Activated naive CD4-positive, alpha-beta T cell treated with anti-CD3 and anti-CD28 coated beads, Interleukin-2, amount 10 ng/mL, durations not matched to agents 7 days and 5 days (primary cell): ENCODE measurements at places on chromosomes 5 and 9.

DNA sequence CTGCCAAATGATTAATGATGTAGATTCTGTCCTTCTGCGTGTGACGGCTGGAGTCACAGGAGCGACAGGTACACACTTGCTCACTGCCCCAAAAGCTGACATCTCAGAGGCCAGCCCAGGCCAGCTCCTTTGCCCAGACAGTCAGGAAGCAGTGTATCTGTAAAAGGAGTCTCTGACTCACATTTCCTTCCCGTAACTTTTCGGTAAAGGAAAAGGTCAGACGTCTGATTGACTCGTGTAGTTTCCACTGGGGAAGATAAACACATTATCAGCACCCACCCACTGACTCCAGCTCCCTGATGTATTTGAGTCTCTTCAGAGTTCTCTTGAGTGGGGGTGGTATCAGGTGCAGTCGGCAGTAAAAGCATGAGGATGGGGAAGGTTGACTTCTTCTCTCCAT, 64.4 kb upstream of the WWC1 start:
- H3K4me1 ChIP-seq, result peaks cover 15% of the 10 kb centered on the region
- no peak for DNase-seq
- H3K27ac ChIP-seq, result no peak overlapping the region
- no peak overlapping the region for H3K4me3 ChIP-seq

- no peaks in the 10 kb centered on the region for H3K36me3 ChIP-seq
- DNase-seq, result no peak
- no peaks in the 10 kb centered on the region for H3K4me1 ChIP-seq
Observed at GRCh38 chr5:113190347-113190746, 213.7 kb downstream of the DCP2 start.

DNA sequence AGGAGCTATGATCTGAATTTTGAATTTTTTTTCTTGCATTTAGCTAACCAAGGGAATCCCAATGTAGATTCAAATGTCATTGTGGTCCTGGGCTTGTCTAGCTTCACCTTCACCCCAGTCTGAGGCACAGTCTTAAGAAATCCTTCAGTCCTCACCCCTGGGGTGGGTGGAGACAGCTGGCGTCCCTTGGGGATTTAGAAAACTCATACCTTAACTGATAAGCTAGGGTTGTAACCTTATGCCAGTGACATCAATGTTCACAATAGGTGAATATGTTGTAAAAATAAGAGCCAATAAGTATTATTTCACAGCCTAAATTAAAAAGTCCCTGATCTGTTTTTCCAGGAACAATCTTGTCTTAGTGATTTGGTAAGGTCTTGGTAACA, 4.6 kb downstream of the ISOC1 start:
- peaks cover under 1% of the 10 kb centered on the region for H3K27me3 ChIP-seq
- H3K4me1 ChIP-seq, result peaks cover 28% of the 10 kb centered on the region

DNA sequence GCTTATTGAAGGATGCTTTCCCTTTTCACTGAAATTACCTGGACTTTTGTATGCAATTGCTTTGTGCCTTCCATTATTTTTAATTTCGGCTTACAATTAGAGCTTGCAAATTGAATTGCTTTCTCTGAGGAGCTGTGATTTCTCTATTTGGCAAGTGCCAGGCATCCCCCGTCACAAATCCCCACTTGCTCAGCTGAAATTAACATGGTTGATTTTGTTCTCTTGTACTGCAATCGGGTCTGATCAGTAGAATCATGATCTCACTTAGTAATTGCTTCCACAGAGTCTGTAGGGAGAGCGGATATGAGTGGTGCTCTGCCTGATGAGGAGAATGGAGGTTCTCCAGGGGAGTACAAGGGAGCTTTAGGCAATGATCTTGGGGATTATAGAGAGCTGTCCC, 495.5 kb upstream of the SGCD start:
- no peaks in the 10 kb centered on the region for H3K36me3 ChIP-seq
- H3K27ac ChIP-seq, result no peak overlapping the region
- H3K27me3 ChIP-seq, result no peaks in the 10 kb centered on the region
- no peak overlapping the region for H3K4me3 ChIP-seq
- DNase-seq, result no peak
- no peaks in the 10 kb centered on the region for H3K4me1 ChIP-seq

- H3K36me3 ChIP-seq, result peaks cover 40% of the 10 kb centered on the region
- H3K27ac ChIP-seq, result peak overlapping the region; percentile 49
- H3K27me3 ChIP-seq, result no peaks in the 10 kb centered on the region
- no peak for DNase-seq
- peaks cover 28% of the 10 kb centered on the region for H3K4me1 ChIP-seq
- no peak overlapping the region for H3K4me3 ChIP-seq
Observed at GRCh38 chr9:128917151-128917849, 3.5 kb upstream of the PHYHD1 start.

DNA sequence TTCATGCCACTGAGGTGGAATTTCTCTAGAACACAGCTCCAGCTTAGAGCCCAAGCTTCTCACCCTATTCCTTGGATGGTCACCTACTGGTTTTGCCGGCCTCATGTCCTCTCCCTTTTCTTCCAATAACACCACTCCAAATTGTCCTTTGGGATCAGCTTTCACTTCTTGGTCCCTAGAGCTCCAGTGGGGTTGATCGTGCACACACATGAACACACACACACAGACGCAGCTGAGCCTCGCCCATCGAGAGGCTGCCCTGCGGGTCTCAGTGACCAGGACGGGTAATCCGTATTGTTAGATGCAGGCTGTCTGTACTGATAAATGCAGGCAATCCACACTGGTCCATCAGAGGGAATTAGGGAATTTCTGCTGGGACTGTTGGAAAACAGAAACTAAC, 6.9 kb downstream of the COL23A1 start:
- H3K27me3 ChIP-seq, result peaks cover 52% of the 10 kb centered on the region
- H3K27ac ChIP-seq, result no peak overlapping the region
- no peaks in the 10 kb centered on the region for H3K4me1 ChIP-seq
- DNase-seq, result no peak

- no peak overlapping the region for H3K4me3 ChIP-seq
- H3K27me3 ChIP-seq, result peaks cover 52% of the 10 kb centered on the region
- no peaks in the 10 kb centered on the region for H3K36me3 ChIP-seq
- DNase-seq, result no peak
Observed at GRCh38 chr9:136605988-136606660, 56.6 kb upstream of the EGFL7 start.

- no peaks in the 10 kb centered on the region for H3K4me1 ChIP-seq
- DNase-seq, result no peak
- H3K36me3 ChIP-seq, result no peaks in the 10 kb centered on the region
- no peak overlapping the region for H3K4me3 ChIP-seq
- no peak overlapping the region for H3K27ac ChIP-seq
Observed at GRCh38 chr5:172299916-172300439, 16.4 kb upstream of the UBTD2 start.

DNA sequence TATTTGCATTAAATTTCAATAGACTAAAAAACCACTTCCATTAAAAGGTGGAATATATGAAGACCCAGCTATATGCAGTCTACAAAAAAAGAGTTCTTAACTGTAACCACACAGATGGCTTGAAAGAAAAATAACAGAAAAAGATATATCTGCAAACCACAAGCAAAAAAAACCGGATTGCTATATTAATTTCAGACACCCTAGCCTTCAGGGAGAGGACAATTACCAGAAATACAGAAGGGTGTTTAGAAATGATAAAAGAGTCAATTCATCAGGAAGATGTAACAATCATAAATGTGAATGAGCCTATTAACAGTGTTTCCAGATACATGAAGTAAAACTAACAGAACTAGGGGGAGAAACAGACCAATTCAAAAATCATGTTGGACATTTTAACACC, 56.9 kb upstream of the SMIM23 start:
- H3K4me1 ChIP-seq, result no peaks in the 10 kb centered on the region
- H3K4me3 ChIP-seq, result no peak overlapping the region
- H3K27ac ChIP-seq, result no peak overlapping the region
